ENCODE measurements at places on chromosomes 7 and 10.

DNA sequence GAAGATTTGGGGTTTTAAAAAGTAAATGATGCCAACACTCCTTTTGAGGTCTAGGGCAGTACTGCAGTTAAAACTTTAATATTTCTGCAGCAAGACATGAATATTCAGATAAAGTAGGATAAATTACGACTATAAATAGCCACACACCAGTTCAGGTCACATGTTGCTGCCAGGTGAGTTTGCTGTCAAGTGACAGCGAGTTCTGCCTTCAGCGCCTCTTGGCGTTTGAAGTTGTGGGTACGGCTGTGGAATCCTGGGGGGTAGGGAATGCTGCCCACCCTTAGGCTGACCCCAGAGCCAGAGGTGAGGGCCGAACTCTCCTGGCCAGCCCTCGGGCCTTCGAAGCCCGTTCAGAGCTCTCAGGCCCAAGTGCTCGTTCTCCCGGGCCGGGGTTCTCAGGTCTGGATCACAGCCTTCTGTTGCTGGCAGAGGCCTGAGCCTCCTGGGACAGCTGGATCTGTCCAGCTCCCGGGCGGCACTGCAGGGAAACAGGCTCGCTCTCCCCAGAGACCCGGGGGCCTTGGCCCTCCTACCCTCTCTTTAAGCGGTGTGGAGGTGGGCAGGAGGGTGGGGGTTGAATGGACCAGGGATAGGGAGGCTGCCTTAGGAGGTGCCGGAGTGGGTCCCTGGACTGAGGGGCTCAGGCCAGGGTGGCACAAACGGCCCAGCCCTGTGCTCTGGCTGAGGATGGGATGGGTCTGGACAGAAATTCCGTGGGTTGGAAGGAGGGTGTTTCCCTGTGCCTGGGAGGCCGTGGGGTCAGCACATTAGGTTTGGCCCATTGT, 5.4 kb downstream of the BRI3 start:
- peak; percentile 63 for DNase-seq

GRCh38 chr10:72254813-72255568, 18.7 kb upstream of the DDIT4 start:
- DNase-seq = peak; percentile 40

GRCh38 chr7:137462074-137462715, 118.7 kb upstream of the PTN start:
- DNase-seq = no peak

DNA sequence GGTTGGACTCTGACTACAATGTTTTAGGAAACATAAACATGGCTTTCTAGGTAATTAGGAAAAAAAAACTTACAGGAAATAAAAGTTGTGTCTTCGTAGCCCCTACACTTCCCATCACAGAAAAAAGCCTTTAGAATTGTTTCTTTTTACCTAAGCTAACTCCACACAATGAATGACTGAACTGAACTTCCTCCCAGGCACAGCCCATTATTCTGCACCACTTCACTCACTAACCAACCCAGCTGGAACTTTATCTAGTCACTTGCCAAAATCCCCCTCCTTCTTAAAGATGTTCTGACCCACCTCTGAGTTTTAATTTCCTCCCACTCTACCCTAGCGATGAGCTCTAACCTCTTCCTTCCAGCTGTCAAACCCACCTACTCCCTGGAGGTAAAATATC, 91.7 kb upstream of the MEOX2 start:
- DNase-seq = no peak

DNA sequence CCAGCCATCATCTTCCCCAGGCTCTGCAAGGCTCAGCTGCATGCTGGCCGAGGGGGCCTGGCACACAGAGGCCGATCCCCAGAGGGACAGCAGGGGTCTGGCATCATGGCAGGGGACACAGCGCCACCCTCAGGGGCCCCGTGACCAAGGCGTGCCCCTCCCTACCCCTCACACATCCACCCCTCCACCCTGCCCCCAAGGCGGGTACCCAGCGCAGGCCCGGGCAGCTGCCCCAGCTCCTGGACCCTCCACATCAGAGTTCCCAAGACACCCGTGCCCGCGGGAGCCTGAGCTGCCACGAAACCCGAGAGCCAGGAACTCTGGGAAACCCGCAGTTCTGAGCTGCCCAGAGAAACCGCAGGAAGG, 46.5 kb upstream of the TNRC18 start:
- DNase-seq = no peak

DNA sequence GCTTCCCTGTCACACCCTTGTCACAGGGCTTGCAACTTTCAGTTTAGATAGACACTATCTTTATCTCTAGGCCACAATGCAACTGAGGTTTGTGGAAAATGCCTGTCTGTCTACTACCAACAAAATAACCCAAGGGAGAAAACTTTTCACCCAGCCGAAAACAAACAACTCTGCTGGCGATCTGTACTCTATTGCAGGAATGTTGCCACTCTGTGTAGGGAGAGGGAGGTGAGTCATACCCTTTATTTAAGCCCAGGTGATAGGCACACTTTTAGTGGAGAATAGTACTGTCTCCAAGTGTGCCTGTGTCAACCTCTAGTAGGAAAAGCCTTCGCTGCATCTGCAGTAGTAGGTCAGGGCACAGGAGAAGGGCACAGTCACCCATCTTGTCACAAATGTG, 108.3 kb downstream of the SLC25A40 start:
- no peak for DNase-seq

DNA sequence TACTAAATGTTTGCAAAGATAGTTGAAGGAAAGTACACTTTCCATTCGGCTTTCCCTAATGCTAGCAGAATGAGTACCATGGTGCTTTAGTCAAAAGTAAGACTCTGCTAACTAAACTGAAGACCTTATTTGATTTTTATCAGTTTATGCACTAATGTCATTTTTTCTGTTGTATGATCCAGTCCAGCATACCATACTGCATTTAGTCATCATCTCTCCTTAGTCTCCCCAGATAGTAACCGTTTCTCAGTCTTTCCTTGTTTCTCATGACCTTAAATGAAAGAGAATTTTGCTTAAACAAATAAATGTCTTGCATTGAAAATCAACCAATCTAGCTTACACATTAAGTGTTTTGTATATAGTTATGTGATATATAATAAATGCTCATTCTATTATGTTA, 529.5 kb upstream of the SEMA3D start:
- no peak for DNase-seq

DNA sequence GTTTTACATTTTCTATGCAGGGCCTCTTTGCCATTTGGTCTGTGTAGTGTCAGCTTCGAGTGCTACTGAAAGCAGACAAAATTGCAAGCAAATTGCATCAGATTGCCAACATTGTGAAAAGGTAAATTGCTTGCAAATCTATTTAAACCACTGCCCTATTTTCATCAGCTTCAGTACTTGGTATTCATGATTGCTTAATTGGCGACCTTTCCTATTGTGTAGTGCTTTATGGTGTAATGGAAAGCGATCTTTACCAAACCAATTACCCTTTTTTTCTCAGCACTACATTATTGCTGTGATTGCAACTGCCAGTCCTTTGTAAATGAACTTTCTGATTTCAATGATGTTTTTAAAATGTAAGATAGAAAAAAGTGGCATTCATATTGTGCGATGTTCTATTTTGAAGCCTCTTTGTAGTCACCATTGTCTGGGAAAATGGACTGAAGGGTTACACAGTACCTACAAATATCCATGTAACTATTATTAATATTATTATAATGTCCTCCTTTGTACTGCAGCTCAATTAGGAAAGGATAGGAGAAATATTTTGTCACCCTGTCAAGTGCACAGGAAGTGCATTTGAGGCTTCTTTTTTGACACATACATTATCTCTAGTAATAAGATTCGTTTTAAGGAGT, 177.7 kb upstream of the SP8 start:
- DNase-seq = no peak

DNA sequence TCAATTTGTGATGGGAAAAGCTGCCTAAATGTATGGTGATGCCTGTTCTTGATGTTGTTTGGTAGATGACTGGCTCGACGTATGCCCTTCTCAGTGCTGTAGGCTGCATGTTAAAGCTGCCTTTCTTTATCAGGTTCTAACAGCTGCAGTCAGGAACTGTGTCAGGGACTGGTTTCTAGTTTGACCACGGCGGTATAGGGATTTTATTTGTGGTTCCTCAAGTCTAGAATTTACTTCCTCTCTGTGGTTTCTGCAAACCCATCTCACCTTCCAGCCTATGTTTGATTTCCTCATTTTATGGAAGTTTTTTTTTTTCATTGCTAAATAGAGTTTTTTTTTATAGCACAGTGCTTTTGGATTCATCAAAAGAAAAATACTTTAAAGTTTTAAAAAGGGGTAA, 26.5 kb downstream of the LMTK2 start:
- no peak for DNase-seq

DNA sequence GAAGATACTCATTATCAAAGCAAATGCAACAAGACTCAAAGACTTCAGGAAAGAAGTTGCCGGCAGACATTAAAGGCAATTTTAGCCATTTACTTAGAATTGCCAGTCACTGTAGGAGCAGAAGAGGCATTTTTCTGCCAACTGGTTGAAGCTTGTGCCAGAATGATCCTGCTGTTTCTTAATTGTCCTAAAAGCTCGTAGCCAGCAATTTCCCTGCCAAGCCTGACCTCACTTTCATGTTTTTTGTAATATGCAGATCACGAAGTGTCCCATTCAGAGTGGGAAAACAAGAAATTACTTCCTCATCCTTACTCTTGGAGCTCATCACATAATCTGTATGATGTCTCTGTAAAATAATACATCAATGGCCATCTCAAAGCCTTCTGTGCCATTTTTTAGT, 130.9 kb upstream of the ANKRD1 start:
- DNase-seq = no peak

- peak; percentile 61 for DNase-seq
Measured at GRCh38 chr7:6160191-6160623, 112.2 kb downstream of the CYTH3 start.

DNA sequence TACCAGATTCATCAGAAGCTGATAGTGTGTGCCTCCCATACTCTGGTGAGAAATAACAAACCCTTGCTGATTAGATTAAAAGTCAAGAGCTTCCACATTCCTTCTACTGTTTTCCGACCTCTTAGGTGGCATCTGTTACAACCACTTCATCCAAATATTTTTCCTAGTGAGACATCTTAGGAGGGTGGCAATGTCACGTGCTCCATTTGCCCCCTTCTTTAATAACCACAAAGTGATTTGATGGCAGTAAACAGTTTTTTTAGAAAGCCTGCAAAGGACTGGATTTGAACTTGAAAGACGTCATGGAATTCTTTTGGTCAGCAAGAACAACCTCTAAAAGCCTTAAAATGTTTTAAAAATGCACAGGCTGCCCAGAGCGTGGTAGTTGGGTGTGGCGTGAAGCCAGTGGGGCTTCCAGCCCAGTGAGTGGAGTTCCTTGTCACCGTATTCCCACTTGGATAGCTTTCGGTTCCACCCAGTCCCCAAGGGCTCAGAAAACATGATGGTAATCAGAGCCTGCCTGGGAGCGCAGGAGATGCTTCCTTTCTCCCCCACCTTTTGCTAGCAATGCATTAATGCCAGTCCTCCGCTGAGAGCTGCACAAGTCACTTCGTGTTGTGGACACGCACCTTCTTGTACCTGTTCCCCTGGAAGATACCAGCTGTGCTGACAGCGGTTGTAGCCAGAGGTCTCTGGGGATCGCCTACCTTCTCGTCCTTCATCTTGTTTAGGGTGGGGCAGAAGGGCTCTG, 256.4 kb downstream of the KIAA1217 start:
- peak; percentile 38 for DNase-seq

DNA sequence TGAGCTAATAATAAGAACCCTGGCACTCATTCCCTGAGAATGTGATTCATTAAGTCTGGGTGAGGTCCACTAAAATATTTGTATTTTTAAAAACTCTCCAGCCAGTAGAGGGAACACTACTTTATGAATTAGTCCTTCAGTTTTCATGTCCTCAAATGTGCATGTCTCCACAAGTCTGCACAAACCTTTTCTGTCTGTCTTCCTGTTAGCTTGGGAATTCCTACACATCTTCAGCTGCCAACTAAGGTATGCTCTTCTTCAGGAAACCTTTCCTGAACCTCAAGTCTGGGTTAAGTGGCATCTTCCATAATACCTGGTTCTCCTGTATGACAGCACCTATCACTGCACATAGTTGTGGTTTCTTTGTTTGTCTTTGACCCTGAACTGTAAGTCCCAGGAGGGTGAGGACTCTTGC, 119.6 kb upstream of the MKX start:
- DNase-seq = no peak

GRCh38 chr7:114047889-114048288, 129.1 kb upstream of the PPP1R3A start:
- no peak for DNase-seq

DNA sequence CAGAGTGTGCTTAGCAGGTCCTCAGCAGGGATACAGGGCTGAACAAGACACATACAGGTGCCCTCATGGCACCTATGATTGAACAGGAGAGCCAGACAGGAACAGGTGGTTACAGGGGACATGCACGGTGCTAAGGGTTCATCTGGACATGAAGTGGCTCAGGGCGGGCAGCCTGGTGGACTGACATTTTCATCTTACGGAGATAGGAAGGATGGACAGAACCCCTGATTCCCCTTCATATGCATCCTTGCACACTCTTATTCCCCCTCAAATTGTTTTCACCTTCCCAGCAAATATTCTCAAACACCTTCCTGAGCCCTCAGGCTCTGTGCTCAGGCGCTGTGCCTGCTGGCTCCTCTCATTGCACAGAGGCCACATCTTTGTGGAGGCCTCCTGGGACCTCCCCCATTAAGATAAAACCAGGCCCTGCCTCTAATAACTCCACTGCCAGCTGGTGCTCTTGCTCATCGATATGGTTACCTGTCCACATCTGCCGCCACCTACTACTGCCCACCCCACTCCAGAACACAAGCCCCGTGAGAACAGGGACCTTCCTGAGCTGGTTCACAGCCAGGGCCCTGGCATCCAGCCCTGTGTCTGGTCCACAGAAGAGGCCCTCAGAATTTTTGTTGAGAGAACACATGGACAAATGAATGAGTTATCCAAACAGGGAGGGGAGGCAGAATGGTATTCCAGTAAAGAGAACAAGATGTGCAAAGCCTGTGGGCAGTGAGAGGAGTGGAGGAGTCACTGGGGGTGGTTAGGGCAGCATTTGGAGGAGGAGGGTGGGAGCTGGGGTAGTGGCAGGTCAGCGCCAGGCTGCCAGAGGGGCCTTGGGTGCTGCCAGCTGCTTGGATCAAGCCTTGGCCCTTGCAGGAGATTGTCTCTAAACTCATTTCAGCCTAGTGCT, 68.9 kb upstream of the AQP1 start:
- no peak for DNase-seq

- DNase-seq = no peak
Measured at GRCh38 chr10:103663236-103663635, 169.7 kb downstream of the NEURL1 start.

DNA sequence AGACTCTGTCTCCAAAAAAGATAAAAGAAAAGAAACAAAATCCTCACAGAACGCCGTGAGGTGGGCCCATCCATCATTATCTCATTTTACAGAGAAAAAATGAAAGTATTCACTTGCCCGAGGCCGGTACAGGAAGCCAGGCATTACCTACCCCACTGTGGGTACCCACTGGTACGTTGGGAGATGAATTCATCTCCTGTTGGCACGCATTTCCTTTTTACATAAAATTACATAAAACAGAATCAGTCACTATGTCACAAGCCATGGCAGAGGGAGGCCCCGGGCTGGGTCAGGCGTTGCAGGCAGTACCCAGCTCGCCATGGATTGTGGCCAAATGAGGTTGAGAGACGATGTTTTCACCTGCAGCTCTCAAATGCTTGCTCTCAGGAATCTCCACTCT, 38.6 kb upstream of the TNRC18 start:
- DNase-seq = no peak

GRCh38 chr7:868189-868486, 8.2 kb upstream of the GET4 start:
- no peak for DNase-seq

- peak; percentile 81 for DNase-seq
Measured at GRCh38 chr7:78226059-78226719, 427.6 kb downstream of the PHTF2 start.
